ENCODE measurements at places on chromosomes 6 and 20.

- DNase-seq = no peak
Observed at GRCh38 chr20:6519556-6519955, 247.9 kb upstream of the BMP2 start.

GRCh38 chr20:55576981-55577380 is 428.3 kb downstream of the CBLN4 start:
- no peak for DNase-seq

- no peak for DNase-seq
Observed at GRCh38 chr6:1363729-1364572, 25.4 kb upstream of the FOXF2 start.

- DNase-seq = no peak
Observed at GRCh38 chr6:89270951-89271721, 44.0 kb downstream of the GABRR2 start.

- no peak for DNase-seq
Observed at GRCh38 chr6:167143041-167143440, 14.7 kb downstream of the GPR31 start.

GRCh38 chr6:34709386-34709785 is 12.8 kb upstream of the ILRUN start:
- DNase-seq = peak; percentile 40

- DNase-seq = no peak
Observed at GRCh38 chr6:143570147-143570853, 58.8 kb upstream of the FUCA2 start.

GRCh38 chr6:108771421-108771820 is 76.8 kb upstream of the ARMC2 start:
- no peak for DNase-seq

DNA sequence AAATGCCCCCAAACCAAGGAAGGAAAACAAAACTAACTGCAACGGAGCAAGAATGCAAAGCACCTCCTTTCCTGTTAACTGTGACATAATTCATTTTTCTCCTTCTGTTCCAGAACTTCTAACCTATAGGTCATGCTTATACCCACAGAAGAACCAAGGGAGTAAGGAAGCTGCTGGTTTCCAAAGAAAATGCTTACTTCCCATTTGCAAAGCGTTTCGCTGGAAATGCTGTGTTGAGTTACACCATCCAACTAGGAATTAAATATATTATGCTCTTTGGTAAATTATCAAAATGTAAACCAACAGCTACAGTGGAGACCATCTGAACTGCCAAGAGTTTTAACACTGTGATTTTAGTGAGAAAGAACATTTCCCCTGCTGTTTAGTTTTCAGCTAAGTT is 42.9 kb downstream of the ATXN1 start:
- no peak for DNase-seq

- no peak for DNase-seq
Observed at GRCh38 chr6:166737261-166737660, 110.2 kb upstream of the RPS6KA2 start.

- DNase-seq = no peak
Observed at GRCh38 chr20:38844963-38845362, 39.5 kb downstream of the PPP1R16B start.

GRCh38 chr20:58251979-58252591 is 23.6 kb upstream of the ANKRD60 start:
- no peak for DNase-seq

DNA sequence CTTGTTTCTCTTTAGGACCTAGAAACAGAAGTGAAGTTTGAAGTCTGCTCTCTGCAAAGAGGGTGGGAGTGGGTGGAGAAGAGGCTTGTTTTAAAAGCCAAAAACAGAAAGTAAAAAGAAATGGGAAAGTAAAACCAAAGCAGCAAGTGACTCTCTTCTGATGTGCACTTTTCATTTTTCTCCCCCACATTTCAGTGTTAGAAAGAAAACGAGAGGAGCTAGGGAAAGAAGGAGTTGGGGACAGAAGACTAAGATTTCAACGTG is 1.3 kb downstream of the C6orf141 start:
- no peak for DNase-seq

GRCh38 chr6:12068899-12069557 is 56.9 kb downstream of the HIVEP1 start:
- DNase-seq = no peak

GRCh38 chr6:31203345-31203979 is 33.0 kb upstream of the POU5F1 start:
- DNase-seq = peak; percentile 57

GRCh38 chr20:47789081-47789763 is 3.9 kb upstream of the SULF2 start:
- DNase-seq = no peak

GRCh38 chr6:45661661-45662060 is 283.9 kb upstream of the SUPT3H start:
- DNase-seq = no peak

- DNase-seq = no peak
Observed at GRCh38 chr6:121201105-121201504, 133.2 kb downstream of the TBC1D32 start.

DNA sequence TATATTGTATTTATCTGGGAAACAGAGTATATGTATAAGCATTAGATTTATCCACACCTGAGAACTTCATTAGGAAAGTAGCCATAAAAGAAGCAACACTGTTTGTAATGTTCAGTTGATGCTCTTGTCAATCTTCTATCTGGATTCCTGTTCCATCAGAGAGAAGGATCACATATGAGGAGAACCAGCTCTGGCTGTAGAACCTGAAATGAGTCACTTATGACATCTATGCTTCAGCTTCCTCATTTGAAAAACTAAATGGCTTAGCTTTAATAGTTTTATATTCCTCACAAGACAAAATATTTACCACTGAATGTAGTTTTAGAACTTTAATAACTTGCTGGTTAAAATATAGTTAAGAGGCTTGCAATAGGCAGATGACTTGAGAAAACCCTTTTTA is 144.7 kb downstream of the TASP1 start:
- DNase-seq = no peak

DNA sequence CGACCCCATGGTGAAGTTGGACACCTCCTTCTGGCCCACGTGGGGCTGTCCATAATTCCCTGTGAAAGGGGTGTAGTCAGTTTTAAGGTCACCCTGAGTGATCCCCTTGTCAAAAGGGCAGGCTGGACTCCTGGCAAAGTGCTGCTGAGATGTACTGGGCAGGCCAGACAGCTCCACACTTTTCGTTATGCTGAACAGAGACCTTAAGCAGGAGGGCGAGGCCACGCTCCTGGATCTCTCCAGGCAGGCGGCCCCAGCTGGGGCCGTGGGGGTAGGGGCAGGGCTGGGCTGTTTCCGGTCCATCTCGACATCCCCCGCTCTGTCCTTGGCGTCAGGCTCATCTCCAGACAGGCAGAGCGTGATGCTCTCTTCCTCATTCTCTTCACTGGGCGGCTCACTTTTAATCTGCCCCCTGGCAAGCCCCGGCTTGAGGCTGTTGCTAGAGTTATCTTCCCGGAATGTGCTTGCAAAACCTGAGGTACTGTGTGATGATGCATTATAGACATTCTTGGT is 56.7 kb downstream of the GJA10 start:
- no peak for DNase-seq

- DNase-seq = no peak
Observed at GRCh38 chr6:1536526-1537429, 72.9 kb upstream of the FOXC1 start.

DNA sequence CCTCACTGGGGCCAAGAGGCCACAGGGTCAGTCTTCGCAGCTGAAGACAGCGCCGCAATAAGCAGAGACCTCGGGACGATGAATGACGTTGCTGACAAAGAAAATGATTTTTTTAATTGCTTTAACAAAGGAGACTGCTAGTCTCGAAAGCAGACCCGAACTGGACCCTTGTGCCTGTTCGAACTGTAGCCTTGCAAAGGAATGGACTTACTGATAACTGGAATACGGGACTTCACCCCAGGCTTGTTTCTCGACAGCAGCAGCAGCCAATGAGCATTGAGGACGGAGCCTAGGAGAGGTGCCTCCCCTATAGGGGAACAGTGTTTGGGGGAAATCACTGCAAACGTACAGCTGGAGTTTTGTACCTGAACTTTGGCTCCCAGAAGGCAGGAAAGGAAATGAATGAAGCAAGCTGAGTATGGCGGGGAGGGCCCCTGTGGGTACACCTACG is 1.3 kb upstream of the TAF4 start:
- DNase-seq = no peak

GRCh38 chr6:138161088-138161337 is 726 bp upstream of the ARFGEF3 start:
- no peak for DNase-seq

GRCh38 chr6:10101551-10102252 is 313.2 kb downstream of the TFAP2A start:
- DNase-seq = no peak

GRCh38 chr6:133207754-133208153 is 33.4 kb upstream of the EYA4 start:
- no peak for DNase-seq

GRCh38 chr6:125587666-125588632 is 161.5 kb upstream of the HEY2 start:
- DNase-seq = no peak

GRCh38 chr6:125871365-125871764 is 80.6 kb downstream of the NCOA7 start:
- DNase-seq = no peak

DNA sequence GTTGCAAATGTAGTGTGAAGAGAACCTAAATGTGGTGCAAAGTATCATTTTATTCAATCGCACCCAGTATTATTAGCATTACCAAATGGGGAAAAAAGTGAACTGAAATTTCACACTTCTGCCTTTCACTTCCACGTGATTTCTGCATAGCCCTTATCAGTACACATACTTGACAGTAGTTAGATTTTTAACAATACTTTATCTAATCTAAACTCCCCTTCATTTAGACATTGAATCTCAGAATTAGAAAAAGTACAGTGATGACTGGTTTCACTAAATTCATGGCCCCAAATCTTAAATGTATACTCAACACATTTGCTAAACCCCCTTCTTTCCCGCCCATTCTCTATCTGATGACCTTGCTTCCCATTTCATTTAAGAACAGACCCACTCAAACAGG is 14.3 kb downstream of the STX7 start:
- no peak for DNase-seq

GRCh38 chr6:51934098-51934497 is 153.3 kb downstream of the PKHD1 start:
- no peak for DNase-seq

DNA sequence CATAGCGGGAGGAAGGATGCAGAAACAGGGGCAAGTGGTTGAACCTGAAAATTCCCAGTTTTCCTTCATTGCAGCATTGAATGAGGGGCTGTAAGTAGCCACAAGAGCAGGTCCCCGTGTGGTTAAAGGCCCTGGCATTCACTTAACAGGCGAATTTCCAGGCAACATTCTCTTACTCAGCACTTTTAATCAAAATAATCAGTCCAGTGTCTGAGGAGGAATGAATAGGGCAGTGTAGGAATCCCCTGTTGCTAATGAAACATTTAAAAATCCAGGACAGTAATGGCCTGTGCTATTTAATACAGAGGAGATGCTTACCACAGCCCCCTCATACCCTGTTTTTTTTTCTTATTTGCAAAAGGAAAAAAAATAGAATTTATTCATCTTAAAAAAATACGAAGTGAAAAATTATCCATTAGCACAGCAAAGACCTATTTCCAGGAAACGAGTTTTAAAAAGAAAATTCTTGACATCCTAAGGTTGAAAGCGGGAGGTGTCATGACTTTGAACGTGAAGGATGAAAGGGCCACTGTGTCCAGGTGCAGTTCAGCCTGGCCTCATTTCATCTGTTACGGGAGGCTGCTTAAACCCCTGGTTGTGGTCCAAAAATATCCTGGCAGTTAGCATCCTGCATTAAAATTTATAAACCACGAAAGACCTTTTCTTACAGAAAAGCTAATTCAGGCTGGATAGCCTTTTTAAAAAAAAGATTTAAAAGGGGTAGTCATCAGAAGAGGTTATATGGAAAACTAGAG is 20.2 kb downstream of the MYLK4 start:
- DNase-seq = no peak

DNA sequence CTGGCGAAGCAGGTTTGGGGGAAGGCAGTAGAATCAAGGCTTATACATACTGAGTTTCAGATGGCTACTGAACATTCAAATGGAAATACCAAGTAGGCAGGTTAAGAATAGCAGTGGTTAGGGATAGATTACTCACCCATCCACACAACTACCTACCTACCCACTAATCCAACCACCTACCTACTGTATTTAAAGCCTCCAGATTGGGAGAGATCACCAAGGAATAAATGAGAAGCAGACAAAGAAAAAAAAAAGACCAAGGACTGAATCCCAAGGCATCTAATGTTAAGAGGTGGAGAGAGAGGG is 68.3 kb upstream of the SMIM29 start:
- DNase-seq = no peak

- DNase-seq = no peak
Observed at GRCh38 chr20:61220131-61220530, 31.9 kb upstream of the CDH4 start.

- DNase-seq = no peak
Observed at GRCh38 chr6:155084431-155085123, 89.5 kb downstream of the TIAM2 start.

- no peak for DNase-seq
Observed at GRCh38 chr6:12138936-12139335, 126.8 kb downstream of the HIVEP1 start.

- no peak for DNase-seq
Observed at GRCh38 chr6:115972679-115973078, 88.0 kb downstream of the FRK start.

GRCh38 chr6:48151142-48151541 is 40.1 kb upstream of the PTCHD4 start:
- no peak for DNase-seq

DNA sequence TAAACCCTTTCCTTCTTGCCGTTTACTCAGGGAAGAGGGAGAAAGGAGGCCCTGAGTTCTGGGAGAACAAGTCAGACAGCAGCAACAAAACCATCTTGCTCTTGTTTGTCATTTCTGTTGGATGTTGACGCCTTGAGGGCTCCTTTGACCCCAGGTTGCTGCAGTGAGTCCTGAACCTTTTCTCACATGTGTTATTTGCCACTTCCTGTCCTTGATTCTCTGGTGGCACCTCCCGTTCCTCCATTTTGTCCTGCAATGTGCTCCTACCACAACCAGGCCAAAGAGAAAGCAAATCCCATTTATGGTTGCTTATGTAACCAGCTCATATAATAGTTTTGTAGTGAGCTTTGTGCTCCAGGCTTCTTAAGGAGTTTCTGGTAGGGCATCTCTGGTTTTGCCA is 66.6 kb upstream of the ADGRF4 start:
- DNase-seq = no peak

DNA sequence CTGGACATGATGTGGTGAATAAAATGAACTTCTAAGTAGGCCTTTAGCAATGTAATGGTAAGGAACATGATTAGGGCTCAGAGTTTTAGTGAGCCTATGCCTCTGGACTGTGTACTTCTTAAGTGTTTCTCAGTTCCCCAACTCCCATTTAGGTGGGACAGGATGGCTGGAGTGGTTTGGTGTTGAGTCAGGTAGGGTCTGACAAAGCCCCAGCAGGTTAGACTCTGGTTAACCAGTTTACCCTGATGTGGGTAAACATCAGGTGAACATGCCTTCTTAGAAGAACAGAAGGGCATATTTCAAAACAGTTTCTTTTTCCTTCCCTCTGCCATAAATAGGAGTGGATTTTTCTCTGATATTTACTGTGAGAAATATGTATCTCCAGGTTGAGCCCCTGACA is 1548.7 kb downstream of the GRIK2 start:
- no peak for DNase-seq

GRCh38 chr6:43796903-43797890 is 27.2 kb downstream of the VEGFA start:
- DNase-seq = no peak
